ENCODE measurements at places on chromosomes 3 and 15.

GRCh38 chr3:146403792-146404191 lies 65.6 kb downstream of the PLSCR2 start:
- DNase-seq, result no peak
- H3K4me3 ChIP-seq, result no peak overlapping the region
- H3K4me1 ChIP-seq, result no peaks in the 10 kb centered on the region
- H3K36me3 ChIP-seq, result no peaks in the 10 kb centered on the region
- H3K27me3 ChIP-seq, result no peaks in the 10 kb centered on the region

DNA sequence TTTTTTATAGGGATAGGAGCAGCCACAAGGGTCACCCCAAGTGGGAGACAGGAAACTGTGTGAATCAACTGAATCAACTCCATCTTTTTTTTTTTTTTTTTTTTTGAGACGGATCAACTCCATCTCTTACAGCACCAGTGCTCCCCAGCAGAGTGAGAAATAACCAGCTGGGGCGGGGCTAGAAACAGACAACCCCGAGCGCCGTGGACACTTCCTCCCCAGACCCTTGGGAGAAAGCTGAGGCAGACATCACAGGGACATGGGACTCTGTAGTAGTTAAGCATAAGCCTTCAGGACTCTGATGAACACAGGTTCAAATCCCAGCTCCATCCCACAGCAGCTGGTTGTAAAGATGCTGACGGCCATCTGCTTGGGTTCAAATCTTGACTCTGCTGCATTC lies 75.4 kb downstream of the PRICKLE2 start:
- H3K27ac ChIP-seq, result no peak overlapping the region
- no peaks in the 10 kb centered on the region for H3K4me1 ChIP-seq
- no peaks in the 10 kb centered on the region for H3K27me3 ChIP-seq

- H3K27me3 ChIP-seq, result no peaks in the 10 kb centered on the region
- H3K36me3 ChIP-seq, result no peaks in the 10 kb centered on the region
These were observed 14.2 kb downstream of the DZIP3 start for GRCh38 chr3:108603691-108604090.

DNA sequence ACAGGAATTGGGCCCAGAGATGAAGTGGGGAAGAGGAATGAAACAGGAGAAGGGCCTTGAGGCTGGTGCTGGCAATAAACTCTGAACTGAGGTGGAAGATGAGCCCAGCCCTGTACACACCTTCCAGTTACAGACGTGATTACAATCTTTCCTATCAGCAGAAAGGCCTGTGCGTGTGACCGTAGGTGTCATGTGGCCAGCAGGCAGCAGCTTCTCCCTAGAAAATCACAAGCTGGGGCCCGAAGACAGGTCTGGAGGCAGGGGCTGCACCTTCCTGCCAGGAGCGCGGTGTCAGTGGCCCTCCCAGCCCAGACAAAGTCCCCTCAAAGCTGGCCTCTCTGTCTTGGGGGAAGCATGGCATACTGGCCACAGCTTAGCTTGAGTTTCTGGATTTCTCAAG lies 16.7 kb upstream of the PIGZ start:
- H3K27ac ChIP-seq, result no peak overlapping the region
- DNase-seq, result no peak
- H3K4me3 ChIP-seq, result no peak overlapping the region
- no peaks in the 10 kb centered on the region for H3K4me1 ChIP-seq
- H3K36me3 ChIP-seq, result no peaks in the 10 kb centered on the region

DNA sequence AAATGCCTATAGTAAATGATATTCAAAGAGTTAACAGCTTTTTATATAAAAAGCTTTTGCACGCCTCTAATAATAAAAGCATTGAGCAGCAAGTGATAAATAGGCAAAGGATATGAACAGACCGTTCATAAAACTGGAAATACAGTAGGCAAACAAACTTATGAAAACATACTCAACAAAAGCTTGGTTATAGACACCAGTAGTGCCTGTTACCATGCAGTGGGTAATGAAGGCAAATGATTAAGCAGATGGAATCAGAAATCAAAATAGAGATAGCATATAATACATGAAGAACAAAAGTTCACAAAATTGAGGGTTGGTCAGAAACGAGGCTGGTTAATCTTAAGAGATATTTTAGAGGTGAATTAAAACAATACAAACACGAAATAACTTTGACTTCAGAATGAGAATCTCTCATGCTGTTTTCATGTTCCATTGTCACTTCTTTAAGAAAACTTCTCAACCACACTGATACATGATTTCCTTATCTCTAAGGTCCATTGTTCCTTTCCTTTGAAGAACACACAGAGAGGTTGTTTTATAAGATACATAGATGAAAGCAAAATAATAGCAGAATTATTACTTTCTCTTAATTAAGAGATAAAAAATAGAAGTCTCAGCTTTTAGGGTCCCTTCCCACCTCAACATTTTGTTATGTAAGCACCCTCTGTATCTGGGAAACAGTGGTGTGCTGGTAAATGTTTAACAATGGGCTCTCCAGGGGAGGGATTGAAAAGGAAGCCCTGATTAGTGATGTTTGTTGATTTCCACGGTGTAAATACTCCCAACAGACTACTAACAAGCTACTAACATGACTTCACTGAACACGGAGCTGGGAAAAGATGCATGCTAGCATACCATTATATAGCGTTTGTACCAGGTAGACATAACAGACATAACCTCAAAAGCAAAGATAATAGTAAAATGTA lies 12.6 kb downstream of the RASGRP1 start:
- no peaks in the 10 kb centered on the region for H3K27me3 ChIP-seq
- H3K4me3 ChIP-seq, result no peak overlapping the region
- DNase-seq, result no peak

GRCh38 chr3:79139395-79140068 lies 628.3 kb downstream of the ROBO1 start:
- no peaks in the 10 kb centered on the region for H3K36me3 ChIP-seq
- H3K4me1 ChIP-seq, result no peaks in the 10 kb centered on the region
- DNase-seq, result no peak
- no peaks in the 10 kb centered on the region for H3K27me3 ChIP-seq
- H3K4me3 ChIP-seq, result no peak overlapping the region
- no peak overlapping the region for H3K27ac ChIP-seq

GRCh38 chr3:169581633-169582032 lies 81.9 kb downstream of the MECOM start:
- no peaks in the 10 kb centered on the region for H3K4me1 ChIP-seq
- no peak overlapping the region for H3K27ac ChIP-seq
- DNase-seq, result no peak

- no peaks in the 10 kb centered on the region for H3K36me3 ChIP-seq
- H3K27ac ChIP-seq, result no peak overlapping the region
- no peak for DNase-seq
- no peak overlapping the region for H3K4me3 ChIP-seq
- no peaks in the 10 kb centered on the region for H3K4me1 ChIP-seq
These were observed 51.4 kb downstream of the PLAAT1 start for GRCh38 chr3:193292386-193292785.

- H3K27ac ChIP-seq, result no peak overlapping the region
- H3K4me1 ChIP-seq, result no peaks in the 10 kb centered on the region
- no peaks in the 10 kb centered on the region for H3K36me3 ChIP-seq
- no peak for DNase-seq
These were observed 33.0 kb upstream of the PLSCR4 start for GRCh38 chr3:146283781-146284445.

DNA sequence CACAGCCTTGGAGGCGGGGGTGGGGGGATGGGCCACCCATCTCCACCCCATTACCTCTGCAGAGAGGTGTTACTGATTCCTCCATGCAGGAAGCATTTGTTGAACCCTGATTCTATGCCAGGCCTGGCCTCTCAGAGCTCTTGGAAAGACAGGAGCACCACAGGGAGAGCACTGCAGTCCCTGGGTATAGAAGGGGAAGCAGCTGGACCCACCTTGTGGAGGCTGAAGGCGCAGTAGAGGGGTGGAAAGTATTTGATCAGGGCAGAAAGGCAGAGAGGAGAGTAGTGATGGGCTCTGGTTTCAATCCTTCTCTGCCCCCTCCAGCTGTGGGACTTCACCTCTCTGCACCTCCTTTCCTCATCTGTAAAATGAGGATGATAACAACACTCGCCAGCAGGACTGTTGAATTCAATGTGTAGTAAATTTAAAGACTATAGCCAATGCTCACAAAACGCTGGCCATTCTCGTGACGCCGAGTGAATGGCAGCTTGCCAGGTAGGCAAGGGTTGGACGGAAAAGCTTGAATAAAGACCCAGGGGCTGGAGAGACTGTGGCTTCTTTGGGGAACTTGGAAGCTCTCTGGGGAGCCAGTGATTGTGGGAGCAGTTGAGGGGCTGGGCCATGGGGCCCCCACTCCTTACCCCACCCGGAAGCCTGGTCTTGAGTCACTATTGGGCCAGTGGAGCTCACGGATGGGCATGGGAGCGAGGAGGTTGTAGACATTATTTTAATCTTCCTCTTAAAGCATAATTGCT lies 8.0 kb upstream of the CCDC33 start:
- no peak overlapping the region for H3K4me3 ChIP-seq
- H3K36me3 ChIP-seq, result no peaks in the 10 kb centered on the region
- no peak for DNase-seq
- no peaks in the 10 kb centered on the region for H3K27me3 ChIP-seq
- no peaks in the 10 kb centered on the region for H3K4me1 ChIP-seq
- H3K27ac ChIP-seq, result no peak overlapping the region

GRCh38 chr3:134333522-134334181 lies 40.6 kb downstream of the AMOTL2 start:
- DNase-seq, result no peak
- H3K4me3 ChIP-seq, result no peak overlapping the region
- H3K27ac ChIP-seq, result no peak overlapping the region

GRCh38 chr15:38019066-38019465 lies 84.6 kb downstream of the TMCO5A start:
- H3K27ac ChIP-seq, result no peak overlapping the region
- no peaks in the 10 kb centered on the region for H3K36me3 ChIP-seq
- no peak overlapping the region for H3K4me3 ChIP-seq
- no peak for DNase-seq
- H3K4me1 ChIP-seq, result no peaks in the 10 kb centered on the region

- H3K27ac ChIP-seq, result no peak overlapping the region
- H3K4me3 ChIP-seq, result peak overlapping the region; percentile 29
- no peak for DNase-seq
- peaks cover 13% of the 10 kb centered on the region for H3K4me1 ChIP-seq
- peaks cover 60% of the 10 kb centered on the region for H3K27me3 ChIP-seq
These were observed 927 bp downstream of the CHDH start for GRCh38 chr3:53845103-53845880.

GRCh38 chr15:99857836-99858235 lies 124.6 kb upstream of the LYSMD4 start:
- no peak overlapping the region for H3K4me3 ChIP-seq
- H3K27me3 ChIP-seq, result no peaks in the 10 kb centered on the region
- H3K4me1 ChIP-seq, result no peaks in the 10 kb centered on the region
- no peaks in the 10 kb centered on the region for H3K36me3 ChIP-seq
- no peak for DNase-seq

- H3K4me1 ChIP-seq, result peaks cover 13% of the 10 kb centered on the region
- no peak overlapping the region for H3K4me3 ChIP-seq
- no peaks in the 10 kb centered on the region for H3K36me3 ChIP-seq
- H3K27ac ChIP-seq, result no peak overlapping the region
- no peaks in the 10 kb centered on the region for H3K27me3 ChIP-seq
These were observed 4.8 kb upstream of the SLC26A6 start for GRCh38 chr3:48639944-48640606.

- H3K27me3 ChIP-seq, result peaks cover 8% of the 10 kb centered on the region
- H3K4me1 ChIP-seq, result no peaks in the 10 kb centered on the region
- H3K27ac ChIP-seq, result no peak overlapping the region
- no peak overlapping the region for H3K4me3 ChIP-seq
- no peak for DNase-seq
These were observed 698 bp downstream of the GRM7 start for GRCh38 chr3:6861625-6862000.

DNA sequence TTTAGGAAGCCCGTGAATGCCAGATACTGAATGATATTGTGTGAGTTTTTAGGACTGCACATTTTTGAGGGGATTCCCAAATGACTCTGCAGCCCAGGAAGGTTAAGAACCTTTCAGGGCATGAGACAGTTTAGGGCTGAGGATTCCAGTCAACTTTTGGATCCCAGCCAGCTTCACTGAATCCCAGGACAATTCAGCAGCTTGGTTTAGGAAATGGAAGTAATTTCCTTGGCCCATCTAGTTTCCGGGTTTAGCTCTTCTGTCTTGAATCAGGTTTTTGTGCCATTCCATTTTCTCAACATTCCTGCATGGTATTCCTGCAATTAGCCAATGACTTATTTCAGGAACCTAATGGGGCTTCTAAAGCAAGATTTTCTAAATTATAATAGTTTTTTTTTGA lies 253.9 kb downstream of the LSAMP start:
- no peaks in the 10 kb centered on the region for H3K36me3 ChIP-seq
- no peak overlapping the region for H3K27ac ChIP-seq
- no peak for DNase-seq
- H3K27me3 ChIP-seq, result no peaks in the 10 kb centered on the region
- no peaks in the 10 kb centered on the region for H3K4me1 ChIP-seq

DNA sequence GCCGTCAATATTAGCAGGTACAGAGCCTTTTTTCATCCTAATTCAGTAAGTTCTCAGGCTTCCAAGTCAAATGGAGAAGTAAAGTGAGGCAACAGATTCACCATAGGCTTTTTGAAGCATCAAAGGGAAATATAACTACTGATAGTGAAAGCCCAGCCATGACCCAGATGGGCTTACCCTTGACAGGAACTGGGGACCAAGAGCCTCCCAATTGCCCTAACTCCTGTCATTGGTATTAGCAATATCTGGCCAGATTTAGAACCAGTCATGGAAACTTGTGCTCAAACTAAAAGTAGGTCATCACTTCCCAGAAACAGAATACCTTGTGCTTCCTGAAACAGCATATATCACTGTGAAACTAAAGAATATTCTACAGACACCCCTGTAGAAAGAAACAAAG lies 33.0 kb downstream of the NME9 start:
- DNase-seq, result no peak
- H3K4me3 ChIP-seq, result no peak overlapping the region
- H3K27me3 ChIP-seq, result no peaks in the 10 kb centered on the region
- peaks cover 25% of the 10 kb centered on the region for H3K36me3 ChIP-seq
- H3K27ac ChIP-seq, result no peak overlapping the region

DNA sequence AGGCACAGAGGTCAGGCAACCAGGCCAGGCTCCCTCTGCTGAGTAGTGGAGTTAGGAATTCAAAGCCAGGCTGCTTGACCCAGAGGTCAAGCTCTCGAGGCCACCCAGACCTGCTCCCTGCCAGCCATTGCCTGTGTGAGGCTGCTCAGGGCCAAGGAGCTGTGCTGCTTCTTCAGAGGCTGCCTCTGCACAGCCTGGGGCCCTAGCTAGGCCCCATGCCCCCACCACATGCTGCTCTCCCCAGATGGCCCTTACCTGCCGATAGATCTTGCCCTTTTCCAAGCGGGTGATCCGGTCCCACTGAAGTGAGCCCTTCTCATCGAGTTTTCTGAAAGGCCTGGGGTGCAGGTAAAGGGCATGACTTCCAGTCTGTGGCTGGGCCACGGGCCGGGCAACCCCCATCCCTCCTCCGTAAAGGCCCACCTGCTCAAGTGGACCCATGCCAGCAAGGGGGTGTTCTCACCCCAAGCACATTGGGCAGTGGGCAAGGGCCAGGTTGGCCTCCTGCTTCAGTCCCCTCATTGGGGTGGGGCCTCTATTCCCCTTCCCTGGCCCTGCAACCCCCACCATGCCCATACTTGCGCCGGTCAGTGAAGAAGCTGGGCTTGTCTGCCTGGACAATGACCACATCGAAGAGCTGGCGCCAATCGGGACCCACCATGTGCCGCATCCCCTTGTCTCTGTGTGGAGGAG lies 6.5 kb downstream of the NT5DC2 start:
- no peaks in the 10 kb centered on the region for H3K27me3 ChIP-seq
- H3K4me3 ChIP-seq, result no peak overlapping the region
- no peak for DNase-seq
- H3K36me3 ChIP-seq, result no peaks in the 10 kb centered on the region
- H3K4me1 ChIP-seq, result peaks cover 4% of the 10 kb centered on the region
- H3K27ac ChIP-seq, result no peak overlapping the region

Measured in CD4-positive, alpha-beta T cell (primary cell).